ENCODE measurements at places on chromosomes 13 and 19.

GRCh38 chr19:15124572-15125231, 17.5 kb downstream of the SYDE1 start:
- no peak for DNase-seq

GRCh38 chr13:109859898-109860297, 73.5 kb upstream of the IRS2 start:
- no peak for DNase-seq

GRCh38 chr19:34480491-34480890, 1.1 kb upstream of the WTIP start:
- DNase-seq: no peak

DNA sequence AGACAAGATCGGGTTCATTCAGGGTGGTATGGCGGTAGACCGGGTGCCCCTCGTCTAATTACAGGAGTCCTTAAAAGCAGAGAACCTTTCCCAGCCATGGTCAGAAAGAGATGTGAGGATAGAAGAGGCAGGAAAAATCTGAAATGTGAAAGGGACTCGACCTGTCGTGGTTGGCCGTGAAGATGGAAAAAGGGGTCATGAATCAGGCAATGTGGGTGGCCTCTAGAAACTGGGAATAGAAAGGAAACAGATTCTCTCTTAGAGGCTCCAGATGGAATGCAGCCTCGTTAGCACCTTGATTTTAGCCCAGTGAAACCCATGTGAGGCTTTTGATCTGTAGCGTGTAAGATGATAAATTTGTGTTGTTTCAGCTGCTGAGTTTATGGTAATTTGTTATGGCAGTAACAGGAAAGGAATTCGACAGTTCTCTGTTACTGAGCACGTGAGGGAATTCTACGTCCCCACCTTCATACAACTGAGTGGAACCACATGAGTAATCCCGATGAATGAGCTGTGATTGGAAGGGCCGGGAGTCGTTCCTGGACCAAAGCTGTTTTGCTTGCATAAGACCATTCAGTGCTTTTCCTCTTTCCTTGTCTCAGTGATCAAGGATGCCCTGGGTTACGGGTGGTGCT, 11.0 kb upstream of the CA11 start:
- peak; percentile 73 for DNase-seq

DNA sequence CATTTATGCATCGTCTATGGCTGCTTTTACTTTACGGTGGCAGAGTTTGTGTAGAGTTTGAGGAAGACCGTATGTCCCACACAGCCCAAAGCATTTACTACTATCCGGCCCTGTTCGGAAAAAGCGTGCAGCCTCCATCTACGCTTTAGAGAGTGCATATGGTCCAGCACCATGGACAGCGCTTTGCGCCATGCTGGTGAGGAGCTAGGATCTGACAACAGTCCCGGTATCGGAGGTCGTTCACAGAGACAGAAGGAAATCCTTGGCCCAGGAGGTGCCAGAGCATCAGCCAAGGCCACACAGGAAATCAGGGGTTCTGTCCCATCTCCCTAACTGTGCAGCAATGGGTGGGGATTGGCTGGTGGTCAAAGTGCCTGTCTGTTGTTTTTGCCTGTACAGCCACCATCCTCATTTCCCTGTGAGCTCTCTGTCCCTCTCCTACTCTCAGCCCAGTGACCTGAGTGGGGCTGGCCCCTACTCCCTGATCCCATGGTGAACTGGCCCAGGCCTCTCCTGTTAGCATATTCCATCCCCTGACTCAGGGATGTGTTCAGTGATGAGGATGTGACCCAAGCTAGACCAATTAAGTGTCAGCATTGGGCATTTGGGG, 16.2 kb upstream of the PRODH2 start:
- DNase-seq: peak; percentile 93

GRCh38 chr13:94967183-94968039, 255.1 kb upstream of the SOX21 start:
- DNase-seq: peak; percentile 83

GRCh38 chr13:37187621-37188020, 82.2 kb upstream of the CSNK1A1L start:
- no peak for DNase-seq

DNA sequence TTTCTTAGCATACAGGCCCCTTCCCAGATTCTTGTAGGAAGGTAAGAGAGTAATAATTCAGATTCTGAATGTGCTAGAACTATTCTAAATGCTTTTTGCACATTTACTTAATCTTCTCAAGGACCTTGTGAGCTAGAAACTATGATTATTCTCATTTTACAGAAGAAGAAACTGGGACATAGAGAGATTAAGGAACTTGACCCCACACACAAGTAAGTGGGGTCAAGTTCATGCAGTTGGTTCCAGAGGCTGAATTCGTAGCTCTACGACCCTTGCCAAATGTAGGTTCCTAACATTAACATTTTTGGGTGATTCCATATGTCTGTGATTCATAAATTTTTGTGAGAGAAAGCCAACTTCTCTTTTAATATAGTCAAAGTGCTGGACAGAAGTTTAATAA, 238.1 kb downstream of the LACC1 start:
- no peak for DNase-seq

- no peak for DNase-seq
Observed at GRCh38 chr19:54803410-54803809, at the start of gene KIR2DL4. KIR2DL4 (plus strand) TSS chr19:54803610; CDS start chr19:54803652, 42 bp downstream.

GRCh38 chr19:17183858-17184321, 31.3 kb upstream of the USE1 start:
- no peak for DNase-seq

DNA sequence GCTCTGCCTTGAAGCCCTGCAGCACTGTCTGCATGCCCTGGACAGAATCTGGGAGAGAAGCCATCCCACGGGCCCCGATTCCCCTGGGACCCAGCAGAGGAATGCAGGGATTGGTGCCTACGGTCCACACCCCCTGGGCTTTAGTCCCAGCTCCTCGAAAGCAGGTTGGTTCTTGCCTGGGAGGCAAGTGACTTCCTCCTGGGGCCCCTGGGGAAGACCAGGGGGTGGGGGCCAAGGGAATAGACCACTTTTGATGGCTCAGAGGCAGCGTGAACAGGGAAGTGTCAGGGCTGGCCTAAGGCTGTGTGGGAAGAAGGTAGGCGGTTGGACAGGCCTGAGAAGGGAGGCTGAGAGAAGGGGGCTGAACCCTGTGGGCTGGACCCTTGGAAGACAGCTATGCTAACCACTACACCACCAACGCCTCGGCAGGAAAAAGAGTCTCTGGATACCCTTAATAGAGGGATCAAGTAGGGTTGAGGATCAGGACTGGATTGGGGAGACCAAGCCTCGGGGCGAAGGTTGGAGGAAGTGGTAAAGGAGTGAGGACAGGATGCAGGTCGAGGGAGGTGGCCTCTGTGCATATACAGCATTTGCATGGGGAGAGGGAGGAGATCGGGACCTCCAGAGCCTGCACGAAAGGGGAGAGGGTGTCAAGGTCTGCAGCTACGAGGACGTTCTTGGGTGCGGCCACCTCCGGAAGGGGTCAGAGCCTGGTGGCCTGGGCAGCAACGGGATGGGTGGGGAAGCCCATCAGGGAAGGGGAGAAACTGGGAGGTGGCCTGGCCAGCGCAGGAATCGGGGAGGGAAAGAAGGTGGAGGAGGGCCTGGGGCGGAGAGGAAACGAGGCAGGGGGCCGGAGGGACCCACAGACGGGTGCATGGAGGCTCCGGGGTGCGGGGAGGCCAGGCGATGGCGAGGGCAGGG, 709 bp downstream of the DPP9 start:
- DNase-seq: no peak

GRCh38 chr19:12331211-12331941, 2.1 kb downstream of the ZNF563 start:
- DNase-seq: no peak

DNA sequence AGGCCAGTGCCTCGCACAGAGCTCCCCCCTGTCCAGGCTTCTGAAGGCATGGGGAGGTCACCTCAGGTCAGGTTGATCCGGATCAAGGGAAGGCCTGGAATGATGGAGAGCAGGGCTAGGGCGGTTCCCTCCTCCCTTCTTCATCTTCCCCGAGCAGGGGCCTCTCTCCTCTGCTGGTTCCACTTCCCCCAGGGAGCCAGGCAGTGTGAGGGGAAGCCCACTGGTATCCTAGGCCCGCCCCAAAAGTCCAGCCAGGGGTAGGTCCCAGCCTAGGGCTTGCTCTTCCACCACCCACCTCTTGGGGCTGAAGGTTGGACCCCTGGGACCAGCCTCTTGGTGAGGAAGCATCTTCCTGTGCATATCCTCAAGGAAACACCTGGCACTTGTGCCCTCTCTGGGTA, 16.4 kb upstream of the PRR19 start:
- no peak for DNase-seq

DNA sequence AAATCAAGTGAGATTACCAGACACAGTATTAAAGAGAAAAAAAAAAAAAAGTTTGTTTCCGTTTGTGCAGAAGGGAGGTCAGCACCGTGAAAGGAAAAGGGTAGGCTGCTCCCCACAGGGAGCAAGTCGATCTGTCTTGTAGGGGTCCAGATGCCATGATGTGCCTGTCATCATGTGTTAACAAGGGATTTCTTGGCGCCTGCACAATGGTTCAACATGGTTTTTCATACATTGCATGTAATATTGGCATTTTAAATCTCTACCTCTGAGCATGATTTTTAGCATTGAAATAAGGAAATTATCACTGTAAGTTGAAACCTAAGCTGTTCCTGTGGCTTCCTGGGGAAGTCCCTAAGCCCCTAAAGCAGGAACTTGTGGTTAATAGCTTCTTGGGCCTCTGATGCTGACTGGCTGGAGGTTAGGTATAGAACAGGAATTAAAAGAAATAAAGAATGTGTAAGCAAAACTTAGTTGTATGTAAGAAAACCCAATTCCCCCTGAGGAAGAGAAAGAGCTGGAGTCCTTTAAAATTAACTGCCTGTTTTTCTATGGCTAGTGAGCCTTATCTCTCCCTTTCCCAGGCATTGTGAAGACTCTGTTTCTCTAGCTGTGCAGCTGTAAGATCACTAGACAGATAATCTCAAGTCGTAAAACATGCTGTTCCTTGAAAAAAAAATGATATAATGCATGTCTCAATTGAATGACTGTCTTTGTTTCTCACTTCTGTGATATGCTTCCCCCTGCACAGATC, 7.4 kb upstream of the FCGBP start:
- DNase-seq: no peak

Data from endodermal cell (in vitro differentiated cells).